Activated T-cell treated with anti-CD3 and anti-CD28 coated beads, Interleukin-2, amount 50 U/mL, for 24 hours (primary cell): ENCODE measurements at places on chromosomes 6 and 20.

GRCh38 chr6:86682297-86682696 lies 255.0 kb upstream of the HTR1E start:
- DNase-seq, result no peak

GRCh38 chr20:8534368-8535160 lies 402.5 kb downstream of the PLCB1 start:
- no peak for DNase-seq

- DNase-seq, result no peak
Observed at GRCh38 chr20:39785252-39785917, 823.2 kb downstream of the DHX35 start.

GRCh38 chr20:10004900-10005299 lies 29.9 kb upstream of the ANKEF1 start:
- DNase-seq, result no peak

GRCh38 chr6:40406175-40406574 lies 181.0 kb downstream of the LRFN2 start:
- DNase-seq, result no peak

DNA sequence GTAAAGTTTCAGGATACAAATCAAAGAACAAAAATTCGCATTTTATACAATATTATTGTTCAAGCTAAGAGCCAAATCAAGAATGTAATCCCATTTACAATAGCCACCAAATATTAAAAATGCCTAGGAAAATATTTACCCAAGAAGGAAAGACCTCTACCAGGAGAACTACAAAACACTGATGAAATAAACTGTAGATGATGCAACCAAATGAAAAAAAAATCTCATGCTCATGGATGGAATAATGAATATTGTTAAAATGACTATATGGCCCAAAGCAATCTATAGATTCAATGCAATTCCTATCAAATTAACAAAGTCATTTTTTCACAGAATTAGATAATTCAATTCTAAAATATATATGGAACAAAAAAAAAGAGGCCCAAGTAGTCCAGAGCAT lies 708.8 kb upstream of the MAN1A1 start:
- DNase-seq, result no peak

DNA sequence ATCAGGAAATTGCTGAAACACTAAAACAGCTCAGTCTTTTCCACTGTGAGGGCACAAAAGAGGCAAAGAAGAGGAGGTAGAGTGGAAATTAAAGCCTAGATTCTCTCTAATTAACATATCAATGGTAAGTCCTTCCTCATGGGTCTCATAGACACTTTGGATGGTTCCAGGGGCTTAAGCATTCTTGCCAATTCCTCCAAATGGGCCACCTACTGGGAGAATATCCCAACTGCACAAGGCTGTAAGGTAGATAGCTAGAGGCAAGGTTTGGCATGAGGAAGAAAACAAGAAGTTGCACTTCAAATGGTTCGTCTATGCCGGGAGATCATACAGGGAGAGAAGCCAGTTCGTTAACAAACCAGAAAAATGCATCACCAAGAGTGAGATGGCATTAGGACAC lies 107.6 kb upstream of the KHDRBS2 start:
- DNase-seq, result no peak

DNA sequence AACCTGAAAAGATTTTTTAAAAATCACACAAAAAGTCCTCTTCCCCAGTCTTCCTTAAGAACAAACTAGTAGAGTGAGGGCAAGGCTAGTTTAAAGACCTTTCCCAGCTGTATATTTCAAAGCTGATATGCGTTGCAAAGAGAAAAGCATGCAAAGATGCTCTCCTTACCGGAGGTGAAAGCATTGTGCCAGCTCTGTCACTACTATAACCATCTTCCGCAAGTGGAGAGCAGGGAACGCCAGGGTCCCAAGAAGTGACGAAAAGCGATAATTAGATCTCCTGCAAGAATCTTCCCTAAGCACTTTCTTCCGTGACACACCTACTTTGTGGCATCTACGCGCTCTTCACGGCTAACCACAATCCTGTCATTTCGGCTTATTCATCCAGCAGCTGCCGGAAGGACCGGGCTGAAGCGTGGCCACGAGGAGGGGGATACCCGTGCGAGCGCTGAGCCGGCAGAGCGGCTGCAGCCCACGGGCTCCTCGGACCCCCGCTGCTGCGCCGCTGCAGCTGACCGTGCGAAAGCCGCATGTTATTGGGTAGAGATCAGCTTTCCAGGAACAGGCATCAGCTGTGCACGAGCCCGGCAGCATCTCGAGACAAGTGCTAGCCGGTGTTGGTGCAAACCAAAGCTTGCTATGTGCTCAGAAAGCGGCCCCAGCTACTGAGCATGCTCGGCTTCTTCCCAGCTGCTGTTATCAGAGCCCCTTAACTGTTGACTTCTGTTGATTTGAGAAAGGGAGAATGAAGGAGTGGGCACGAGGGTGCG lies 57.2 kb upstream of the ARHGAP18 start:
- peak; percentile 78 for DNase-seq

- no peak for DNase-seq
Observed at GRCh38 chr6:45367999-45368398, 9.7 kb downstream of the SUPT3H start.

- no peak for DNase-seq
Observed at GRCh38 chr20:8645326-8645725, 423.6 kb upstream of the PLCB4 start.

DNA sequence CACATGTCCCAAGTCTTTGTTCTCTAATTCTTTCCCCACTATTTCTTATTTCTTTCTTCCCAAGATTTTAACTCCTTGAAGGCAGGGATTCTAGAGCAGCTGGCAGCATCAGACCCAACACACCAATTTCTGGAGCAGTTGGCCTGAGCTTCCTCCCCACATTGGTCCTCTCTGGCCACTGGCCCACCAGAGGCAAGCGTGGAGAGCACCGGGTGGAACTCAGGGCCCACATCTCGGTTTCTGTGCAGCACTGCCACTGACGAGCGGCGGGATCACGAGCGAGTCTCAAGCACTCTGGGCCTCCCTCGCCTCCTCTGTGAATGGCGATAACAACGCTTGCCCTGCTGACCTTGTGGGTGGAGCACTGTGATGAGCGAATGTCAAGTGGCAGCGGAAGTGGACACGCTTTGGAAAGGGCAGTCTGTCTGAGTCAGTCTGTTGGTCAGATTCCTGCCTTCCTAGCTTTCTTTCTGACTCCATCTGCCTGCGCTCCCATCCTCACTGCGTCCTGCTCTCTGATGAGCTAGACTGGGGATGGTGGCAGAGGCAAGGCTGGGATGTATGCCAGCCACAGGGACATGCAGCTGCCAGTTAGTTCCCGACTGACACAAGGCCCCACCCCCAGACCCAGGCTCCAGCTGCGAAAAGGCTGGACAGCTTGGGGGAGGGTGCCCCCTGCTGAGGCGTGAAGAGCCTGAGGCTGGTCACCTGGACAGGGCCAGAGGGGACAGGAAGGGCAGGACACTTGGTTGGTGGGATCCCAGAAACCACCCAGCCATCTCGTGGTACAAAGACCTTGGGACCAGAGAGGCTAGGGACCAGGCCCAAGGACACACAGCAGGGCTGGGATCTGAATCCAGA lies 4.5 kb upstream of the SPDEF start:
- no peak for DNase-seq

DNA sequence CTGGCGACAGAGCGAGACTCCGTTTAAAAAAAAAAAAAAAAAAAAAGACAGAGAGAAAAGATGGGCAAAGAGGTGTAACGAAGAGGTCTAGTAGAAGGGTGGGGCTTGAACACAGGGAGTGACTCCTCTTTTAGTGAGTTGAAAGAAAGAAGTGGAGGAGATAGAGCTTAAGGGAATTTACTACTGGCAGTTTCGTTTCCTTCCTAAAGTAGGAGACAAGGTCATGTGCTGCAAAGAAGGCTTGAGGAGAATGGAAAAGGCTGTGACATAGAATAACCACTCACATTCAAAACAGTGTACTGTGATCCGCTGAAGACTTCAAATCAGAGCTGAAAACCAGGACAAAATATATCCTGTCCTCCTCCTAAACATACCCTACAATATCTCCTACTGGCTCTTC lies 63.8 kb upstream of the EIF2S2 start:
- DNase-seq, result no peak

DNA sequence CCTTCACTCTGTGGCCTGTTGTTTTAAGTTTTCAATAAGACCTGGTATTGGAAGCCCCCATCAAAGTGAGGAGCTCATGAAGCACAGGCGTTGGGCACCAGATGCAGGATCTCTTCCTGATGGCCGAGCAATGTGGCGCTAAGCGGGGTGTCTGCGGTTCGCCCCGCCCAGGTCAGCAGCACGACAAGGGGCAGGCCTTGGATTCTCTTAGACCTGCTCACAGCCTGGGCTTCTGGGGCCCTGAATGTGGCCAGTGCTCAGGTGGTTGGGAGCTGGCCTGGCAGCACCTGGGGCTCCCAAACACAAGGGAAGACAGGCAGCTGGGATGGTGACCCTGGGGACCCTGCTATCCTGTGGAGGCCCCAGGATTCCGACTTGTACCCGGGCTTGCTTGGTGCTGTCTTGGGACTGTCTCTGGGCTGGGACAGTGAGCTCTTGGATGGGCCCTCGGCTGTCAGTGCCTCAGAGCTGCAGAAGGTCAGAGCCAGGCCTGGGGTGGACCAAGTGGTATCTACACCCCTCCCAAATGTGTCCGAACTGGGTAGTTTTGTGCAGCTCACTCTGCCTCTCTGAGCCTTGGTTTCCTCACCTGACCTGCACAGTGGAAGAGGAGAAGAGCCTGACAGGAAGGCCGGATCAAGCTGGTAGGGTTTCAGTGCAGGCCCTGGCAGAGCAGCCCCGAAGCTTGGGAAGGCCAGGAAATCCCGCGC lies 69.1 kb downstream of the PHACTR3 start:
- DNase-seq, result no peak

DNA sequence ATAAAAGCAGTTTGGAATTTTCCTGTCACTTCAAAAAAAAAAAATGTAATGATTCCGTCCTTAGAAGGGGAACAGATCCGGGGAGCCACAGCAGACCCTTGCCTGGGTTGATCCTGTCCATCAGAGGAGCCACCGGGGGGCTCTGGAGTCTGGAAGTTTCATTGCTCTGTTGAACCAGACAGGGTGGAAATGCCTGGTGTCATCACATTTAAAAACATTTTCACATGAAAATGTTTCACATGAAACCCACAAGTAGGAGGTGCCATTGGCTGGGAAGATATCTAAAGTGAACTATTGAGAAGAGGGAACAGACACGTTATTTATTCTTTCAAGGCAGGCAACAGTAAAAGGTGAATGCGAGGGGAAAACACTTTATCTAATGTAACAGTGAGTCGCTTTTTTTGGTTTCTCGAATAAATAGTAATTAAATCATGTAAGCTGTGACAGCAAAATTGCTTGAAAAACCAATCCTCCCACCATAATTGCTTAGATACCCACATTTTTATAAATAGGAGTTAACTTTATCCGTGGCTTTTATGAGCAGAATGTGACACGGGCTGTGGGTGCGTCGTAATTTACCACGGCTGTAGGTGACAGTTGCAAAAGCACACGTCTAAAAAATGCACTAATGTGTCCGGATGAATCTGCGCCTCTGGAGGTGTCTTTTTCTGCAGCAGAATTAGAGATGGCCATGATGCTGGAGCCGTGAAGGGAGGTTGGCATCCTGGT lies 323.4 kb downstream of the TAF4 start:
- no peak for DNase-seq

DNA sequence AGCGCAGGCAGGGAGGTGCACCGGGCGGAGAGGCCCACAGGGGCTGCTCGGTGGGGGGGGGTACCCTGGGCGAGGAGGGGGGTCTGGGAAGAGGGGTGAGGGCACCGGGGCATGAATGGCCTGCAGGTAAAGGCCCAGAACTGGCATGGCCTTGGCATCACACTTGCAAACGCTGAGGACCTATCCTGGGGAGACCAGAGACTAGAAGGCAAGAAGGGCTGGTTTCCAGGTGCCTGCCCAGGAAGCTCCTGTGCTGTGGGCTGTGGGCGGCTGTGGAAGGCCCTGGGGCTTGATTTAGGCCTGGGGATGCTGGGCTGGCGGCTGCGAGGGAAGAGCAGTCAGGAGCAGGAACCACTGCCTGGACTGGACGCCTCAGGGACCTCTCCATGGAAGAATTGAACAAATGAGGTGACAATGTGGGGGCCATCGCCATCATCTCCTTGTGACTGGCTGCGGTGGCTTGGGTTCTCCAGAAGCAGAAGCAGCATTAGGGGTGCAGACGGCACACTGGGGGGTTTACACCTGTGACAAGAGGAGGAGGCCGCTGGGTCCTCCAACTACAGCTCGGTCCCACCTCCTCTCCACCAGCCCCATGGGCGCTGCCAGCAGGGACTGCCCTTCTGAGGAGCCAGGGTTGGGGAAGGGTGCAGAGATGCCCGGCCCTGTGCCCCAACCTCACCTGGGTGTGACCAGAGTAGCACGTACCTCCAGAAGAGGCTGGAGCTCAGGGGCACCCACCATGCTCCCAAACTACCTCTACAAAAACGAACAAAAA lies 32.1 kb upstream of the IRF4 start:
- no peak for DNase-seq

DNA sequence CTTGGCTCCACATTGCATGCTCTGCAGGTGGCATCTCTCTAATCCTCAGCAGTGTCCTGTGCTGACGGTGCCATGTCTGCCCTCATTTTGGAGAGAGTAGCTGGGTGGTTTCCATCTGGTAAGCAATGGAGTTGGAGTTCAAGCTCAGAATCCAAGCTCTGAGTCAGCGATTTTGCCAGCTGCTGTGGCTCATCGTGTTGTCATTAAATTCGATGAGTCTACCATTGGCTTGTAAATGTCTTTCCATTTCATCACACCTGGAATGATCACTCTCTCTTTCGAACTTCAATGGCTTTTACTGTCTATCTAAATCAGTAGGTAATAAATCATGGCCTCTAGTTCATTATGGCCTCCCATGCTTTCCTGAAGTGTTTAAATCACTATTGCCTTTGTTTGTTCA lies 378.5 kb upstream of the TSHZ2 start:
- no peak for DNase-seq

DNA sequence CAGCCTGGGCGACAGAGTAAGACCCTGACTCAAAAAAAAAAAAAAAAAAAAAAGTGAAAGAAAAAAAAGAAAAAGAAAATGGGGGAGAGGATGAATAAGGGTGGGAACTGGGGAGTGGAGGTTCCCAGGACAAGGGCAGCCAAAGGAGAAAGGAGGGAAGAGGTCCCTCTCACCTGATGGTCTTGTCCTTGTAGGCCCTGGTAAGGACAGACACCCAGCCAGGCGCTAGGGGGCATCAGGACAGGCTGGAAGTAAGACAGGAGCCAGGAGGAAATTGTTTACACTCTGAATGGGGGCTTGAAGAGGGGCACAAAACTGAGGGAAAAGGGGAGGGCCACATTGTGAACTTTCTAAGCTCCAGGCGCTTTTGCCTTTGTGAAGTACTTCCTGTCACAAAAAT lies 2.3 kb upstream of the ALDH5A1 start:
- DNase-seq, result no peak

- DNase-seq, result no peak
Observed at GRCh38 chr6:150668900-150669302, 69.2 kb downstream of the PLEKHG1 start.

- DNase-seq, result no peak
Observed at GRCh38 chr6:91970700-91971099, 1383.8 kb upstream of the MAP3K7 start.
